ENCODE measurements at places on chromosomes 2 and 18.

DNA sequence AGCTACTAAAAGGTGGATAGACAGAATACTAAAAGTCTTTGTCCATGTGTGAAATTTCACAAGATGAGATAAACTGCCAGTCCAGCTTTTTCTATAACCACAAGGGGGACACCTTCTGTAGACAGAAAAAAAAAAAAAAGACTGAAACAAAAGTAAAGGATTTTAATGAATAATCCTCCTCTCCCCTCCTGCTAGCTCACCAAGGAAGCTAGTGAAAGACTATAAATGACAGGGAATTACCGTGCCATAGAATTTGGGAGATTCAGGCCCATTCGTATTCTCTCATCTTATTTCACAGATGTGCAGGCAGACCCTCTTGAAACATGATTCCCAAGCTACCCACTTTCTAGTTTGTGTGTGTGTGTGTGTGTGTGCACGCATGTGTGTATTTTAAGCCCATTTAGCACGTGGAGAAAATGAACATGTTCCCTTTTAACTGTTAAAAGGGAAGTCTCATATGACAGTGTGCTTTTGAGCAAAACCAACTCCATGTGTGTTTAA, 36.3 kb upstream of the SLC8A1 start:
- no peak for DNase-seq

GRCh38 chr2:188970211-188970610, 4.0 kb upstream of the COL3A1 start:
- no peak for DNase-seq

GRCh38 chr2:177598326-177599138, 206.0 kb downstream of the AGPS start:
- no peak for DNase-seq

DNA sequence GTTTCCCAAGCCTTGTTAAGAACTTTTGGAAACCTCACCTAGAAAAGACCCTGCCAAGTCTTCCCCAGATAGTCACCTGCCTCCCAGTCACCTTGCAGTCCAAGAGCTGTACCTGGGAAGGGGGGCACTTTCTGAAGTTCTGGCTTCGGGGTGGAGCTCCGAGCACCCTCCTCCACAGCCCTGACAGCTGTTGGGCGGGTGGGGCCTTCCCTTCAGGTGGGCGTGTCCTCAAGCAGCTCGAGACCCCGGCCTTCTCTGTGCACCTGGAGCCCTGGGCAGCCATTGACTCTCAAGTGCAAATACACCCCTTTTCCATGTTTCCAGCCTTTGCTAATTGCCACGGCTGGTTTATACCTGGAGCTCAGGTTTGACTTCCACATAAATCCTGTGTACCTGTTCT, 37.0 kb upstream of the IGFBP5 start:
- no peak for DNase-seq

- DNase-seq = no peak
These were observed 20.8 kb downstream of the SEH1L start for GRCh38 chr18:12968619-12969018.

DNA sequence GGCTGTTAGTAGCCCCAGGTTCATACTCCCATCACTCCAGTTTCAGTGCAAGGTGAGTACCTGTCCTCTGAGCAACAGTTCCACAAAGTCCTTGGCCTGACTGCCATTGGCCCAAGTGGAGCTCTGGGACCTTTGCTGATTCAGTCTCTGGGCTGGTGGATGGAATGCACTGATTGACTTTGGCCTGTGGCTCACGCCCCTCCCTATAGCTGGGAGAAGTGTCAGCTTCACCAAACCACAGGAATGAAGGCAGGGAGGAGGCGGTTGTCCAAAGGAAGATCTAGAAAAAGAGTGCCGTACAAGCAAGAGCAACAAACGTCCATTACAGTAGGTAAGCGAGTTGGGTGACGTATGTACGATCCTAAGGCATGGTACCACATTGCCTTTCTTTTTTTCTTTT, 34.0 kb downstream of the QPCT start:
- DNase-seq = no peak

GRCh38 chr18:35477974-35478373, 19.8 kb downstream of the INO80C start:
- DNase-seq = no peak

GRCh38 chr2:235669983-235670962, 176.4 kb downstream of the AGAP1 start:
- DNase-seq = no peak

DNA sequence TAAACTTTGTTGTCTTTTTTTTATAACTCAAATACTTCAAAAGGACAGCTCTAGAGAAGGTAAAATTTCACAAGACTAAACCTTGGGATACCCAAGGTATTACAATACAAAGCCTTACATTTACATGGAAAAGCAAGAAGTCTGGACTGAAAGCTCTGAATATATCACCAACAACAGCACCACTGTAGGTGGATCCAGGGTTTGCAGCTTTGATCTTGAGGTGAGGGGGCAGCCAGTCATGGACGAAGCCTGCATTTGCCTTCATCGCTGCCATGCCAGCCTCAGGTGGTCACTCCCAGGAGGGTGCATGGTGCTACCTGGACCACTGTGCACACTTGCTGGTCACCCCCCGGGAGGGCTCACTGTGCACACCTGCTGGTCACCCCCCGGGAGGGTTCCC, 36.6 kb downstream of the RBFA start:
- DNase-seq = no peak

- no peak for DNase-seq
These were observed 7.5 kb upstream of the MYO3B start for GRCh38 chr2:170170281-170171040.

GRCh38 chr18:1302861-1303260, 398.2 kb downstream of the ADCYAP1 start:
- no peak for DNase-seq

GRCh38 chr2:98535971-98536677, 72.2 kb downstream of the COA5 start:
- no peak for DNase-seq

GRCh38 chr18:45014047-45014501, 333.4 kb downstream of the SETBP1 start:
- no peak for DNase-seq

- DNase-seq = no peak
These were observed 10.4 kb downstream of the RTTN start for GRCh38 chr18:70195014-70195614.

DNA sequence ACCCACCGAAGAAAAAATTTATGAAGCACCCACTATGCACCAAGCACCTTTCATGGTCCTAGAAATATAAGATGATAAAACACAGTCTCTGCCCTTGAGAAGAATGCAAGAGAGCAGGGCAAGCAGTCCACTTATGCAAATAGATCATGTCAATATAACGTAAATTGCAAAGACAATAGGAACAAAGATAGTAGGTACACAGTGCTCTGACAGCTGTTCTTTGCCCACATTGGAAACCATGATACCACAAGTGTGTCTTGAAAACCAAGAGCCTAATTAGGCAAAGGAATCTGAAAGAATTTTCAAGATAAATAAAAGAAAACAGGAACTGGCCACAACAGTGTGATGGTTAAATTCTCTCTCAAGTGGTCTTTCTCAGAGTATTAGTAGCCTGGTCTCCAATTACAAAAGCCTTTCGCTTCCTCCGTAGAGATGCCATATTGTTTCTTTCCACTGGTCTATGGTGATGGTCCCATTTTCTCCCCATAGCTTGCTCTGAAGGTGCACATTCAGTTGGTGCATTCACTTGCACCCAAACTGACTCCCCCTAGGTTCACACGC, 108.5 kb downstream of the VWC2L start:
- DNase-seq = no peak

- no peak for DNase-seq
These were observed 17.9 kb upstream of the MSGN1 start for GRCh38 chr2:17798338-17798737.

- DNase-seq = no peak
These were observed 12.3 kb downstream of the MERTK start for GRCh38 chr2:111910609-111911277.

DNA sequence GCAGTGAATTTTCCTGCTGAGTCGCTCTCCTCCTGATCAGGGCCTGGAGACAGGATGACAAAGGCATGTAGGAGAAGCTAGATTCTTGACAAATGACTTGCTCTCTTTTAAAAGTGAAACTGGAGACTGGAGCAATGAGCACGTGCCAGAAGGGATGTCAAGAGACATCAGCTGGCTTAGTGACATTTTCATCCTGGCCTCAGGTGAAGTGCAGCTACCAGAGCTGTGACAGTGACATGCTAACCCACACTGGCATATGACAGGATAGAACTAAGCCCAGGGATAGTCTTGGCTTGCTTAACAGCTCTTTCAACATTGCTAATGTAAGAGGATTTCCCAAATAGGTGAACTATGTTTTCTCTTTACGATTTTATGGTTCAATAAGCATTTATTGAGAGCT, 757.5 kb upstream of the DDX18 start:
- no peak for DNase-seq

DNA sequence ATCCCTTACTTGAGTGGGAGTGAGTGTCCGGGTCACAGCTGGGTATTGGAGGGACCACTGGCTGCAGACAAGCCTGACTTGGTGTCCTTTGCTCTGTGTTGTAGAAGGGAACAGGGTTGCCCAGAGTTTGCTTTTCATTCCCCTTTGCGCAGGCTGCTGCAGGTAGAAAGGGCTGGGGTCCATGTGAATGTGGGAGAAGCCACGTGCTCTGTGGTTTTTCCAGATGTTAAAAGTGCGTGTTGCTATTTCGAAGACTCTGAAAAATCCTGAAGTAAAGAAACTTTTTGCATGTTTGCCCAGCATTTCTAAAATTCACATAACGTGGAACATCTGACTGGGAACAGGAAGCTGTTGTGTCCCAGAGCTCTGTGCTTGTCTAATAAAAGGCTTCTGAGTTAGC, 28.8 kb downstream of the GLI2 start:
- DNase-seq = no peak

DNA sequence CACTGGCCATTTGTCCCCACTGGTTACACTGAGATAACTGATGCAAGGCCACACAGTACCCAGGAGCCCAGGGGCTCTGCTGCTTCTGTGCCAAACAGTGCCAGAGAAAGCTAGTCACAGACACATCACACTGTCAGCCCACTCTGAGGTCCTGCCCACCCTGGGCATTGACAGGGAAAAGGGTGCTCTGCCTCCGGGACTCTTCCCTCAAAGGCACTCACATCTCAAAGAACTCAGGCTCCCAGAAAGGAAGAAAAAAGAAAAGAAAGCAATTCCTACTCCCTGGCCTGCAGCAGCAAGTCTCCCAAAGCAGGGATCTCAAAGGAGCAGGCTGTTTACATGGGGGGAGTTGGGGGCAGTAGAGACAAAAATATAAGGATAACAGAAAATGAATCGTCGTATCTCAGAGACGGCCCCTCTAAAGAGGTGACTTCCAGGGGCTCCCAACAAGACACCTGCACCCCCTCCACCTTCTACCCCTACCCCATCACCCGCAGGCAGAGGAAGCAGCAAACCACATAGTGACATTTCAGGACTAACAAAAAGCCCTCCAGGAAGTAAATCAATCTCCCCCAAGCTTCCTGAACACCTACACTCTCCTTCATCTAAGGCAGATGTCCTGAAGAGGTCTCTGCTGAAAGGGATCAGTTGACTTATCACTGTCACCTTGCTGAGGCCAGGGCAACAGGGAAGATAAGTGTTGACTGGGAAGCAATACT, 247.6 kb downstream of the TNS1 start:
- DNase-seq = no peak

DNA sequence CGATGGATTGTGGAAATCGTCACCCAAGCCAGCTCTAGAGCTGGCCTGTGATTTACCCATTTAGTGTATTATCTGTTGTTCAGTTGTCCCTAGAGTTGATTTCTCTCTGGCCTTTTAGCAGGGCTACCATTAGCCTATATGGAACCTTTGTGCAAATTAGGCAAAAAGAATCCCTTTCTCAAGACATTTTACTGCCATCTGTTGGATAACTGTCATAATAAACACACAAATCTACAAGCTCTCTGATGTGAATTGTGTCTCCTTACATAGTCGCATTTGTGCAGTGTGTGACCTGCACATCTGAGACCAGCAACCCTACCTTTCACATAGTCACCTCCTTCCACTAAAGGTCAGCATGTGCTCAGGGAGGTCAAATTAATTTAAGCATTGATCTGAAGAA, 34.0 kb downstream of the LOXHD1 start:
- no peak for DNase-seq

DNA sequence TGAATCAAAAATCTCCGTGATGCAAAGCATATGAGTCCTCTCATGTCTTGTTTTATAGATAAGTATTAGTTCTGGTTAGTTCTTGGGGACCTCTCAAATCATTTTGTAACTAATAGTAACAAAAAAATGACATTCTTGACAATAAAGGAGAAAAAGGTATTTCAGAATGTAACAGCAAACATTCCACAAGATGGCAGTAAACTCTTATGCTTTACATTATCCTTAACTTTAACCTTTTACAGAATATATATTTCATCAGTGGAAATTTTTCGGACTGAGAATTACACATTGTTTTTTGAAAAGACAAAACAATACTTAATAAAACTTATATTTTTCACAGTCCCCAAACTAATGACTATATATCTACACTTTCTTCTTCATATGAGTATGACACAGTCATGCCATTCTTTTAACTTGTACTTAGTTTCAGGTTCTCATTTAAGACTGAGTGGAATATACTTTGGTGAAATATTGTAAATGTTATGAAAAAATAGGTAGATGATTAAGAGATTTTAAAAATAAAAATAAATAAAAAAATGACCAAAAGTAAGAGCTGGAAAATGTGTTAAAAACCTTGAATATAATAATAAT, 142.9 kb upstream of the NXPH2 start:
- no peak for DNase-seq

DNA sequence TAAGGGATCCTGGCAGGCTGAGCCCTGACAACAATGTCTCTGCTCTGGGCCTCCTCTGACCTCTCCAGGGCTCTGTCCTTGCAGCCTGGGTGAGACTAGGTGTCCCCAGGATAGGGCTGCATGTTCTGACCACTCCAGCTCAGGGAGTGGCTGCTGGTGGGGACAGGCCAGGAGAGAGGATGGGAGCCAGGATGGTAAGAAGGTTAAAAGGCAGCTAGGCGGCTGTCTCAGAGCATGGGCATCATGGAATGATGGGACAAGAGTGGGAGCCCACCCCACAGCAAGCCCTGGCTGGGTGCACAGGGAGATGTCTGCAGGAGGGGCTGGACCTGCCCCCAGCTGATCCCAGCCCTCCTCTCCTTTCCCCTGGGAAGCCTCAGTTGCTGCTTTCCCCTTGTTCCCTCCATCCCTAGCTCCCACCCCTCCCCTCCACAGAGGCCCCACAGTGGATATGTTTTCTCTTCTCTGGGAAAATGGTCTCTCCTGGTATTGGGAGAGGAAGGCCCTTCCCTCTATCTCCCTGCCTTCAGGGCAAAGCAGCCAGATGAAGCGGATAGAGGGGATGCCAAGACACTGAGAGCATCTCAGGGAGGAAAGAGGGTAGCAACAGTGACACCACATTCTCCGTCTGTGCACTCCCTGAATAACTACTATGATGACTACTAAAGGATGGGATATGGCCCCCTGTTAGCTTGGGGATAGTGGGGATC, 334.3 kb downstream of the DYSF start:
- DNase-seq = no peak
